Stimulated activated CD4-positive, alpha-beta T cell treated with anti-CD3 and anti-CD28 coated beads, Interleukin-4, amount 100 ng/mL, for 24 hours (primary cell): ENCODE measurements at places on chromosomes 12 and 14.
A peak's percentile ranks its signal among the peaks of the same experiment; 100 is the strongest.

DNA sequence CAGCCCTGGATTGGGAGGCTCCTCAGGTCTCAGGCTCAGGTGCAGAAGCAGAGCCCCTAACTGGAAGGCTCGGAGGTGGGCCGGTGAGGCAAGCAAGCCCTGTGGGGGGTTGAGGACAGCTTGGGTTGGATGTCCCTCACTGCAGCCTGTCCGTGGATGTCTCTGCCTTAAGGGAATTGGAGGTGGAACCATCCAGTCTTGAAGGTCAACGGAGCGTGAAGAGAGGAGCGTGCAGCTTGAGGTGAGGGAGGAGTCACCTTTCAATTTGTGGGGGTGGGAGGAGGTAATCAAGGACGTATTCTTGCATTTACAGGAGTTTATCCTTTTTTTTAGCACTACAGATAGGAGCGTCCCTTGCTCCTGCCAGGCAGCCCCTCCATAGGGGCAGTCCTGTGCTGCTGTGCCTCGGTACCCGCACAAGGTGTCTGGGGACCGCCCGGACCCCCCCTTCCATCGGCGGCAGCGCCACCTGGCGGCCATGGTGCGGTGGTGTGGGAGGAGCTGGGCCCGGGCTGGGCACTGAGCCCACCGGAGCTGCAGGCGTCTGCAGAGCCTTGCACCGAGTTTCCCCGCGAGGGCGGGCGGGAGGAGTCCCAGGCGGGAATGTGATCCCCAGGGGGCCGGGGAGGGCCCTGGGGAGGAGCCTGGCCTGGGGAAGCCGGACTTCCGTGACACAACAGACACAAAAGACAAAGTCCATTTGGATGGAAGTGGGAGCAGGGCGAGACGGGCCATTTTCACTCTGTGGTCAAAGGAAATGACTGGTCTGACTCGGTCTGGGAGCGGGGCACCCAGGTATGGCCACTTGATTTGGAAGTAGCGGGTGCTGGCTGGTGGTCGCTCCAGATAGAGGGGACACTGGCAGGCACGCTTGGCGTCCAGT lies 864 bp downstream of the DNAJC22 start:
- peak; percentile 80 for DNase-seq

DNA sequence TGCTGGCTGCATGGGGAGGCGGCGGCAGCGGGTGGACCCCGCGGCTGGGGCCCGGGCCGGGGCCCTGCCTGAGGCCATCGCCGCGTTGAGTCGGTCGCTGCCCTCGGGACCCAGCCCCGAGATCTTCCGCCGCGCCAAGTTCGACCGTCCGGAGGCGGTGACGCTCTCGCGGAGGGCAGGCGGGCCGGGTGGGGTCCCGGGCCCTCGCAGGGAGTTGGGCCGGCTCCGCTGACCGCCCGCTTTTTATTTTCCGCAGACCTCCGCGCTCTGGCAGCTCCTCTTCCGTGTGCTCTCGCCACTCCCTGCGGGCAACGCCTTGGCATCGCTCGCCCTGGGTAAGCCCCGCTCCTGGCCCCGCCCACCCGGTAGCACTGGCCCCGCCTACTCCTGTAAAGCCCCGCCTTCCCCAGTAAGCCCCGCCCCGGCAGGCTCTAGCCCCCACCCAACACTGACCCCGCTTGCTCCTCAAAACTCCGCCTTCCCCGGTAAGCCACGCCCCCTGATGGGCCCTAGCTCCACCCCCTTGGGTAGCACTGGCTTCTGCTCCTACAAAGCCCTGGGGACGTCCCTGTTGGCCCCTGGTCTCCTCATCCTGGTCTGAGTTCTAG lies 424 bp downstream of the TEDC1 start:
- DNase-seq: peak; percentile 87

DNA sequence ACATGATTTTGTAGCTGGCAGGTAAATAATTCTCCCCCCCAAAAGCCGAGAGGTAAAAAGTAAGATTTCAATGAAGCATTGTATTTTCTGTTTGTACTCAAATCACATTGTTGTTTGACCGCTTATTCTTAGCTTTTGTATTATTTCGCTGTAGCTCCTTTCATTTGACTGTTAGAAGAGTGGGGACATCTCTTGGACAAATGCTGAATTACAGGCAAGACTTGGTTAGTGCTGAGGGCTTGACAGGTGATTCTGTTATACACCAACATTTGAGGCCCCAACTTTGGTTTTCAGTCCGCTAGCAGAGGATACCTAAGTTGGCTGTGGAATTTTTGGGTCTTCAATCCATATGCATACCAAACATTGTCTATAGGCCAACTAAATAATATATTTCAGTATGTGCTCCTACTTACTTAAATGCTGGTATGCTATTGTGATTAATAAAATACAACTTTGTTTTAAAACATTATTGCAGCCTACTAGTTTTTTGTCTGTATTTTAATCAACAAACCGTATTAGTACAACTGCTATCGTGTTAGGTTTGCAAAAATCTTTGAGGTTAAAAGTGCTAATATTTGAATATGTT lies 102.2 kb downstream of the ERC1 start:
- peak; percentile 44 for DNase-seq

DNA sequence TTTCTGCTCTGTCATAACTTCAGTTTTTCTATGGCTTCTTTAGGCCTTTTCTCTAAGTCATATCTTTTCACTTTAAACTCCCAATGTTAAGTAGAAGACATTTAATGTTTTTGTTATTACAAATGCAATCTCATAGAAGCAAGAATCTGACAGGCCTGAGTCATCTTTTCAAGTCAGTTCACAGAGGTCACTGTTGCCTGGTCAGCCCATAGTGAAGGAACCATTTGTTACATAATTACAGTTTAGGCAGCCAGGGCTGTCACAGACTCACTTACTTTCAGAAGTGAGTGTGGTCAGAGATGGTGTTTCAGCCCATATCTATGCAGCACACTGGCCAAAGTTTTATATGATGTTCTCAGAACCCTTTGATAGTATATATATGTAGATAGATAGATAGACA lies 46.5 kb downstream of the CCER1 start:
- DNase-seq: no peak

GRCh38 chr12:30847259-30847658 lies 79.3 kb upstream of the TSPAN11 start:
- peak; percentile 43 for DNase-seq

DNA sequence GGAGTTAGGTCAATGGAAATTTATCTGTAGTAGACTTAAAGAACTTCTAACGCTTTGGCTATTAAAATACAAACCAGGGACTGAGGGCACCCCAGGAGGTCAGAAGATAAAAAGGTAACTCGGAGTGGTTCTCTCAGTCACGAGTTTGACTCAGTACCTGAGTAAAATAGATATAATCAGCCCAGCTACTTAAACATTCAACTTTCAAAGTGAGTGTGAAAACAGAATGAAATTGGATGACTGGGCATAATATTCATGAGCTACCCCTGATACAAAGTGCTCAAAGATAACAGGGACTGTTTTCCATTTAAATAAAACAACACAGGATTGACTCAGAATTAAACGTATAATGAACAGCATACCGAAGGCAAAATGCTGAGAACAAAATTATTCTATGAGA lies 75.0 kb downstream of the FOXN3 start:
- DNase-seq: no peak

- no peak for DNase-seq
These were observed 143.4 kb downstream of the SLC8A3 start for GRCh38 chr14:70045310-70045709.

- DNase-seq: no peak
These were observed 163.5 kb downstream of the CFAP54 start for GRCh38 chr12:96652870-96653269.

GRCh38 chr14:69850086-69850735 lies 29.0 kb upstream of the SMOC1 start:
- DNase-seq: no peak

DNA sequence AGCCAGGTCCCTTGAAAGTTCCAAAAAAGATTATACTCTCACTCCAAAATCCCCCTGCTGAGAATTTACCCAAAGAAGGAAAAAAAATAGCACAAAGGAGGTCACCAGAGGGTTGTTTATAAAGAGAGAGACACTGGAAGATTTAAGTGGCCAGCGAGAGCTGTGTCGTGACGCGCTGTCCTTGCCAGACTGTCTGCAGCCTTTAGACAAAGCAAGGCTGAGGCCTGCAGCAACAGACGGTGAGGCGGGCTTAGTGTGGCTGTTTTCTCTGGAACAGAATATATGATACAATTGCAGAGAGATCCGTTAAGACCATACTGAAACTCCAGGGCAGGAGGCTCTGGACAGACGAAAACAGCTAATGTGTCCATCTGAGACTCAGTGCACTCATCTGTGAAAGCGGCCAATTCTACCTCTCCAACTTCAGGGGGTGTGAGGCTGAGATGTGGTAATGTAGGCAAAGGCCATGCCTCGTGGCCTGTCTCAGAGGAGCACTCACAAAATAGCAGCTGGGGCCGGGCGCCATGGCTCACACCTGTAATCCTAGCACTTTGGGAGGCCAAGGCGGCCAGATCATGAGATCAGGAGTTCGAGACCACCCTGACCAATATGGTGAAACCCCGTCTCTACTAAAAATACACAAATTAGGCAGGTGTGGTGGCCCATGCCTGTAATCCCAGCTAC lies 36.2 kb downstream of the ANAPC7 start:
- DNase-seq: no peak

DNA sequence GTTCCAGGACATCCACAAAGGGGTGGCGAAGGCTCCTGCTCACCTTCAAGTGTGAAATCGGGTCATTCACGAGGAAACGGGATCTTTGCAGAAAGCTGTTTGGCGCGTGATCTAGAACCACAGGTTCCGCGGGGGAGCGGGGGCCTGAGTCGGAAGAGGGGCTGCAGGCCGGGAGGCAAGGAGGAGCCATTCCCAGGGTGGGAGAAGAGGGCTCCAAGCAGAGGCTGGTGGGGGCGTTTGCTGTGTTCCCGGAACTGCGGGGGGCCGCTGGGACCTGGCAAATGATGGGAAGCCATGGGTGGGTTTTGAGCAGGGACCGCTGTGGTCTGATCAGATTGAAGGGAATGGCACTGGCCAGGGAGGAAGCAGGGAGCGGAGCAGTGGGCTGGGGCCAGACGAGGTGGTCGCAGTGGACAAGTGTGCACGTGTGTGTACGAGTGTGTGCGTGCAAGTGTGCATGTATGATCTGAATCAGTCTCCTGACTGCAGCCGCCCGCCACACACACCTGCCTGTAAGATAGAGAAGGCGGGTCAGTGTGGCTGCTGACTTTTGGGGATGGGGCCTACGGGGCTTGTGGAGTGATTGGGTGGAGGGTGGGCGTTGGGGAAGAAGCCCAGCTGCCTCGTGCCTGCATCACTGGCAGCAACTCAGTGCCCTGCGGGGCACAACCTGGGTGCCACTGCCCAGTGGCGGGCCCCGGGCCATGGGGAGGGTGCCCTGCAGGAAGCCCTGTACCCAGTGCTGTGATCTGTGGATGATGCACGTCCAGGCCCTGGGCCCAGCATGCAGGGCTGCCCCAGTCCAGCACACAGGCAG lies 141.9 kb downstream of the KIF26A start:
- DNase-seq: no peak

- DNase-seq: no peak
These were observed 451.4 kb upstream of the PDE3A start for GRCh38 chr12:19916974-19917373.

DNA sequence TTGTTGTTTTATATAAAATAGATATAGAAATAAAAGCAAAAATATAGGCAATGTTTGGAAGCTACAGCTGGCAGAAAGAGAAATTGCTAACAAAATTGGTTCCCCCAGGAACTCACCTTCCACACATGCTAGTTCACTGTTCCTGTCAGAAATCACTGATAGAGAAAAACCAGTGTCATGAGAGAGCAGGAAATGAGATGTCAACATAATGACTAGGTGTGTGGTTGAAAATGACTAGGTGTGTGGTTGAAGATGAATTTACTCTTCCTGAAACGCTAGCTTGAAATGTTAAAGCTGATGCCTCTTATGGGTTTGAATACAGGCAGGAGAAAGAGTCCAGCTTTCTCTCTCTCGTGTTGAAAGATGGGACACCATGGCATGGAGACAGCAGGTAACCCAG lies 216.3 kb downstream of the C12orf42 start:
- no peak for DNase-seq

DNA sequence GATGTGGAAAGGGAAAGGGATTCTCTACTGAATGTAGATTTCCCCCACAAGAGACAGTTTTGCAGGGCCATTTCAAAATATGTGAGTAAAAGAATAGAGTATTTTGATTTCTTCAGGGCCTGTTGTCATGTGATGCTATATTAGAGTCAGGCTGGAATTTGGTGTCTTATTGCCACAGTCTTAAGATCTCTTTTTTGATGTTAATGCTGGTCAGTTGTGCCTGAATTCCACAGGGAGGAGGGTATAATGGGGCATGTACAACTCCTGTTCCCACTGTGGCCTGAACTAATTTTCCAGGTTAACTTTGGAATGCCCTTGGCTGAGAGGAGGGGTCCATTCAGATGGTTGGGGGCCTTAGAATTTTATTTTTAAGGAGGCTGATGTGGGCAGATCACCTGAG lies 111.0 kb upstream of the MAX start:
- DNase-seq: no peak

DNA sequence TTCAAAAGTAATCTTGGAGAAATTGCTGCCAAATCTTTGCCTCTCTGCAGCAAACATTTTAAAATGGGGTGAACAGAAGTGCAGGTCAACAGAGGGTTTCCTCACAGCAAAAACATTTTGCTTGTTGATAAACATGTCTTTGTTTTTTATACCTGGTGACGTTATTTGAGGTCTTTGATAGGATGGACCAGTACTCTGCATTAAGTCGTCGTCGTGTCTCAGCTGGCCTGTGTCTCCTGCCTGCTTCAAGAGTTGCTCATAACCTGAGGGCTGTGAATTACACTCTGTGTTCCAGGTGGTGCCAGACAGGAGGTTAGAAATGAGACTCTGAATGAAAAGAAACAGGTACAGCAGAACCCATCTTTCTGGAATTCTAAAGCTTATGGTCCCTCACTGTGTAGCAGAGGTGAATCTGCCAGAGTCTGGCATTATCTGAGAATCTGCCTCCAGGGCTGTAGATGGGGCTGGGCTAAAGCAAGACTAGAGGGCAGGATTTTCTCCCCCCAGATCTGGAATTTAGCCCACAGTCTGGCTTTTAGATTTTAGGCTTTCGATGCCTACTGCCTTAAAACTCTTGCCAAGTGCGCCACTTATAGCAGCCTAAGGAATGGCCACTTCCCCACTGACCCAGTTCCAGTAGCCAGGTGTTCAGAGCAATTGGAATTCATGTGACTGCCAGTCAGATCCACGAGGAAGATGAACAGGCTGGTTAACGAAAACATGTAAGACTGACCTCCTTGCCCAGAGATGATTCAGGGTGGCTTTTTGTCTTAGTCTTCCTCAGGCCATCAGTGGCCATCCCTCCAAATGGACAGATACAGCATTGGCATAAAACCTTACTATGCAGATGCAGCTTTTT lies 161.2 kb downstream of the PRKCH start:
- DNase-seq: no peak

GRCh38 chr14:79442786-79443185 lies 768.5 kb downstream of the DIO2 start:
- no peak for DNase-seq

- no peak for DNase-seq
These were observed 56.7 kb upstream of the KCNMB4 start for GRCh38 chr12:70309348-70309747.

GRCh38 chr12:80937391-80938238 lies at the start of gene LIN7A:
TSS of gene LIN7A (minus strand) at chr12:80937934. CDS start at chr12:80937722, 212 bp downstream.
- no peak for DNase-seq

GRCh38 chr14:105881021-105881930 lies 354.9 kb downstream of the TMEM121 start:
- no peak for DNase-seq
